ENCODE measurements at places on chromosomes 13 and 19.
A peak's percentile ranks its signal among the peaks of the same experiment; 100 is the strongest.

- DNase-seq: peak; percentile 74
Observed at GRCh38 chr19:49506575-49507105, 5.8 kb upstream of the FCGRT start.

GRCh38 chr19:27740396-27740795, 1472.6 kb downstream of the UQCRFS1 start:
- DNase-seq: no peak

- peak; percentile 47 for DNase-seq
Observed at GRCh38 chr19:48290771-48291488, 21.0 kb downstream of the ZNF114 start.

GRCh38 chr13:65594298-65594781, 1635.8 kb downstream of the PCDH9 start:
- DNase-seq: no peak

- no peak for DNase-seq
Observed at GRCh38 chr13:94030415-94031119, 448.9 kb downstream of the DCT start.

- DNase-seq: no peak
Observed at GRCh38 chr13:112115403-112116091, 48.6 kb downstream of the SOX1 start.

- no peak for DNase-seq
Observed at GRCh38 chr13:66117563-66117962, 1112.6 kb downstream of the PCDH9 start.

DNA sequence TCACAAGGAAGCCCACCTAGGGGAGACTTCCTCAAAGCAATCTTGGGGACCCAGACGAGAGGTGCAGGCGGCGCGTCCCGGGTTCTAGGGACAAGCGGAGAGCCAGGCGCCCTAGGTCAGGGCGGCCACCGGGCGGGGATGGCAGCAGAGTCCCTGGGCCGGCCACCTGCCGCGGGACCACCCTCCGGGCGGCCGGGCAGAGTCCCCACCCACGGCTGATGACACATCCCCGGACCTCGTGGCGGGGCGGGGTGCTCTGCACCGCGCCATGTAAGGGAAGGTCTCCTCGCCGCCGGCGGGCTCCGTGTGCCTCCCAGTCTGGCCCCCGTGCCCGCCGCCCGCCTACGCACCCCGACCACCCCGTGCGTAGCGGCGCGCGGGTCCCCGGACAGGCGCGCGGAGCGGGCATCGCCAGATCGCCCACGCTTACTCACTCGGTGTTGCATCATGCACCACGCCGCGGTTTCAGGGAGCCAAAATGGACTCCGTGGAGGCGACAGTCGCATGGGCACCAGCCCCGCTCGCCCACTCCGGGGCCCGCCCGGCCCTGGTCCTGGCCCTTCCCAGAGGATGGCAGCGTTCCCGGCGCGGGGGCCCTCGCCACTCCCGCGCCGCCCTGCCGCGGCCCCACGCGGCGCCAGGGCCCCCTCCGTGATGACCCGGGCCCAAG, 643 bp downstream of the SLC7A1 start:
- DNase-seq: peak; percentile 68

- DNase-seq: no peak
Observed at GRCh38 chr19:19071897-19072296, 8.1 kb downstream of the SLC25A42 start.

GRCh38 chr13:110470272-110471009, 91.1 kb downstream of the RAB20 start:
- DNase-seq: no peak

DNA sequence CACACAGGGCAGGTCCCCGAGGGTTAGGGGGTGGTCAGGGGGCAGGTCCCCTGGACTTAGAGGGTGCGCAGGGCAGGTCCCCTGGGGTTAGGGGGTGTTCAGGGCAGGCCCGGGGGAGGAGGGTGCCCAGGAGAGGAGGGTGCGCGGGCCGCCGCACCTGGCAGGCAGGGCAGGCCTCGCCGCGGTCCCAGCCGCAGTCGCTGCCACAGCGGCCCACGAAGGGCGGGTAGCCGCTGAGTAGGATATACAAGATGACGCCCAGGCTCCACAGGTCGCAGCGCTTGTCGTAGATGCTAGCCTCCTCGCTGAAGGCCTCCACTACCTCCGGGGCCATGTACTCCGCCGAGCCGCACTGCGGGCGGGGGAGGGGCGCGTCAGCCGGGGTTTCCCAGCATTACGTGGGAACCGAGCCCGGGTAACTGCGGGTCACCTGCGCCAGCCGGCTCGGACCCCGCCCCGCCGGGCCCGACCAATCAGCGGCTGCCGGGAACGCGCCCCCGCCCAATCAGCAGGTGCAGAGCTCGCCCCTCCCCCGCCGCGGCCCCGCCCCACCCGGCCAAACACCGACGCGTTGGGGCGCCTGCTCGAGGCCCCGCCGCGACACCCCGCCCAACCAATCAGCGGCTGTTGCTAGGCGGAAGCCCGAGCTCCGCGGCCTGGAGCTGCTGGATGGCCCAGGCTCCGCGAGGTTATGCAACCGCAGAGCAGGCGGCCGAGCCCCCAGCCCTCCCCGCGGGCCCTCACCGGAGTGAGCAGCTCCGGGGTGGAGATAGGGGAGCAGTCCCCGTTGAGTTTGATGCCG, 9.2 kb downstream of the MKNK2 start:
- peak; percentile 99 for DNase-seq

GRCh38 chr19:15291089-15291488, 41.2 kb downstream of the BRD4 start:
- no peak for DNase-seq

DNA sequence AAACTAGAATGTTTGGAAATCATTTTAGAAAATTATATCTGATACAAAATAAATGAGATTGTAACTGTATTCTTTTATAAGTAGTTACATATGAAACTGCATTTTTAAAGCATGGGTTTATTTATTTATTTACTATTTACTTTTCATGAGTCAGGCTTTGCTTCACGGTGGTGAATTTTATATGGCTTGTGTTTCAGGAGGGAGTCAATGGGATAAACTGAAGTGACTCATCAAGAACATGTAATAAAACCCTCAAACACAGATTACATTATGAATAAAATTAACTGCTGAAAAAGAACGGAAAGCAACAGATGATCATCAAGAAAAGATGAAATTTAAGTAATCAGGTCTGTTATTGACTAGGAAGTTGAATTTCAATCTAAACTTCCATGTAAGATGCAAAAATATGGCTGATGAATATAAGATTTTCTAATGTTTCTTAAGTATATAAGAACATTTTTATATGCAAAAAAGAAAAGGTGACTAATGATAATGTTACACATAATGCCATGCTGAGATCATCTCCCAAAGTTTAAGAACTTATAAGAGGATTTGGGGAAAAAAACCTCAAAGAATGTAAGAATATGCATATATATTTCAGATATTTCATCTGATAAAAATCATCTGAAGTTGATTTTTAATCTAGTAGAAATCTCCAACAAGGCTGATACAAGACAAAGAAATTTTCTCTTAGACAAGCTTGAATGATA, 383.6 kb downstream of the SLITRK1 start:
- DNase-seq: no peak

GRCh38 chr13:79225487-79226232, 180.4 kb downstream of the RBM26 start:
- DNase-seq: no peak

DNA sequence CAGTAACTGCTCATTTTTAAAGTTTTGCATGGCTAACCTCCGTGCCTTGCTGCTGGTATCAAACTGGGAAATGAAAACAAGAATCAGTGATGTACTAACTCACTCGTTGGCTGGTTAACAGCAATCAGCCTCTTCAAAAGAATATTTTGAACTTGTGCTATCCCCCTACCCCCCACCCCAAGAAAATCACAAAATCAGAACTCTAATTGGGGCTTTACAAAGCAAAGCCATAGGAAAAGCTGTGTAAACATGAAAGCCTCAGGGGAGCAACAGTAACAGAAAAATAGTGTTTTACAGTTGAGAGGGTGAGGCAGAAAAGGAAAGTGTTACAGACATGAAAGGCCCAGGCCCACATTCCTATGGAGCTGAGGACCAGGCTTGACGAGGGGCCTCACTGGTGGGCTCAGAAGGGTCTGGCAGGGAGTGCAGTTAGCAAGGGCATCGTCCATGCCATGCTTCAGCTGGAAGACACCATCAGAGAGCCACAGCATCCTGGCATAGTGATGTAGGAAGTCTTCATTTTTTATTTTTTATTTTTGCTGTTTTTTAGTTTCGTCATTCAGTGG, 217.6 kb downstream of the PCCA start:
- no peak for DNase-seq

DNA sequence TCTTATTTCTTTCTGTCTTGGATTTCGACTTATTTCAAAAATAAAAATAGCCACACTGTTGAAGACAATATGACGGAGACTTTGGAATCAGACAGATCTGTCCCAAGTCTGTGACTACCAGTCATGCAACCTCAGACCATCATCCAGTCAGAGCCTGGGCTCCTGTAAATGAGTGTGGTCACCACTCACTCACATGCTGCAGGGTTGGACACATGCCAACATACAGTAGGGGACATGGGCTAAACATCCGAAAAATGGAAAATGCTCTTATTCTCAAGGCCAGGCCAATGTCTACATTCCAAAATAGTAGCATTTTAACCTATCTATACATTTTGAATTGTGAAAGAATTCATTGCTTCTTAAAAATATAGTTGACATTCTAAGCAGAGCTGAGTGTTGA, 75.5 kb upstream of the EDNRB start:
- DNase-seq: no peak

- no peak for DNase-seq
Observed at GRCh38 chr19:2775556-2776430, 7.3 kb downstream of the SGTA start.

DNA sequence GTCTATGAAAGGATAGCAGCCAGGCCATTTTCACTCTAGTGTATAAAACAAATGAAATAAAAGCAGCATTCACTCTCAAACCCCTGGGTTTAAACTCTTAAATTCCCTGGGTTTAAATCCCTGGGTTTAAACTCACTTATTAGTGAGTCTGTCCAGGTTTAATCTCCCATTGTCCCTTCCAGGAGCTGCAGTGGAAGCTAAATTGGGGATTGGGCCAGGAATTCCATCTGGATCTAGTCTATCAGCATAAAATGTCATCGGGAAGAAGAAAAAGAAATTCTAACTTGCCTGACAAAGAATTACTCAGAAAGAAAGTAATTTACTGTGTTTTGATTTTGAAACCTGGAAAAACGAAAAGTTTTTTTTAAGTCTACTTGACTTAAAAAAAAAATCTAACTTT, 54.8 kb downstream of the FRY start:
- no peak for DNase-seq

DNA sequence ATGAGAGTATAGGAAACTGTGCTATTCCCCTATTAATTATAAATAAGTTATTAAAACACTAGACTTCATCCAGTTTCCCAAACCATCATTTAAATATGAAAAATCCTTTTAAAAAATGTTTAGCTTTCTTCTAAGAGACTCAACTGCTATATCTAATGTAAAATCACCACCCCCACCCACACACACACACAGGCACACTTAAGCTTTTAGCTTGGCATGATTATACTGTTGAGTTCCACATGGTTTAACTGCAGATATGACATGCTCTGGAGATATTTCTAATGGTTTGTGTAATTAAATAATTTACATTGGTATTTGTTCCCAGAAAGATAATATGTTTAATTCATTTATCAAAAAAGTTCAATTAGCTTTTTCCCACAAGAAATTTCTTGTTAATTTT, 1700.1 kb upstream of the SLC10A2 start:
- DNase-seq: no peak

GRCh38 chr19:50968716-50969412, 527 bp downstream of the KLK6 start:
- no peak for DNase-seq

GRCh38 chr19:34985249-34986022, 14.7 kb upstream of the GRAMD1A start:
- DNase-seq: no peak

DNA sequence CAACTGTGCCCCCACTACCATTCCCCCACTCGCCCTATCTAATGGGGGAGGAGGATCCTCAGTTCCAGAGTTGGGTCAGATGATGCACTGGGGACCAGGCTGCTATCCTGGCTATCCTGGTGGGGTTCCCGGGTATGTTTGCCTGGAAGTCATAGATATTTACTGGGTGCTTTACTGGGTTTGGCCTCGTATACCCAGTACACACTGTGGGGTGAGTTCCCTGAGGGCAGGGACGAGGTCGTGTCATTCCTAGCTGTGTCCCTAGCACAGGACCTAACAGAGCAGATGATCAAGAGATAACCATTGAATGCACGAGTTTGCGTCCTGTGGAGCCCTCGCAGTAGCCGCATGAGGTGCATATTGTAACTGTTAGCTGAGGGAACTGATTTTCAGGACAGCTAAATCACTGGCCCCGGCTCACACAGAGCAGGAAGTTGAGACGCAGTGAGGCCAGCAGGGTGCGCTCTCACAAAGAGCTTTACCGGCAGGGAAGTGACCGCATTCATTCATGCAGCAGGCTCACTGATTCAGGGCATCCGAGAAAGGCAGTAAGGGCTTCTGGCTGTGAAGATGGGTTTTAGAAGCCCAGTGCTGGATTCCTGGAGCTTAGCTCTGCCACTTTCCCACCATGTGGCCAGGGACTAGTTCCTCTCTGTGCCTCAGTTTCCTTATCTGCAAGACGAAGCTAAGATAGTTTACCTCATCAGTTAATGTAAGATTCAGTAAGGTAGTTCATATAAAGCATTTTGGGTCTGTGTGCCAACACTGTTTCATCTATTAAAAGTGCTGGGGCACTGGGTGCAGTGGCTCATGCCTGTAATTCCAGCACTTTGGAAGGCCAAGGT, 6.0 kb downstream of the RUVBL2 start:
- peak; percentile 47 for DNase-seq

- DNase-seq: no peak
Observed at GRCh38 chr13:59492030-59492636, 671.6 kb downstream of the DIAPH3 start.

GRCh38 chr19:51742789-51743188, 8.9 kb downstream of the FPR1 start:
- no peak for DNase-seq

GRCh38 chr13:100395698-100396373, 192.8 kb downstream of the GGACT start:
- DNase-seq: no peak

DNA sequence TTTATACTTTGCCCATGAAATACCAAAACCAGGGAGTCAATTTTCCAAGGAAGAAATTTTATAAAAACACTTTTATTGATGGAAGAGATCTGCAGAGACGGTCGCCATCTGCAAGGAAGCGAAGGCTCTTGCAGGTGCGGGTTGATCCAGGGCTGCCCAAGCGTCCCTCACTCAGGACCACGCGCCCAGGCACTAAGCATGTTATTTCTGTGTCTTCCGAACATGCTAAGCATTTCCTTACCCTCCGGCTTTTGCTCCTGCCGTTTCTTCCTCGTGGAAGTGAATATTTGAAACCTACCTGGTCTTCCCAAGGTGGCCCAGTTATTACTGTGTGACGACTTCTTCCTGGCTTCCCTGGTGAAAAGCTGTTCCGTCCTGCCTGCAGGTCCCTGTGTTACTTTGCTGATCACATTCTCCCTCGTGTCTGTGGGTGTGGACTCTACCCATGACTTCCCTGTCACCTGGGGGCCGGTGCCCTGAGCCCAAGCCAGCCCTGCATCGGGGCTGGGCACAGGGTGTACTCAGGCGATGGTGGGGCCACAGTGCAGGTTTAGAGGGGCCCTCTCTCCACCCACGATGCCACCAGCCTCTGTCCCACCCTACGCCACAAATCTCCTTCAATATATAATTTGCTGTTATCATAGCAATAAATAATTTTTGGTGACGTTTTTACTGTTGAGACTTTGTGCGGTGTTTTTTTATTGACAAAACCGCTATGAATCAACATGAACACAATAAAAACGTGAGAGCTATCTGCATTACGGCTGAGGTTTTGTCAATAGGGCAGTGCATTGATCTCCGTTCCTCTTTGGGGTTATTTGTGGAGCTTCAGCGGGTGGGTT, 119.4 kb downstream of the URI1 start:
- DNase-seq: no peak
